ENCODE measurements at places on chromosomes 7 and 10. TPM values are rescaled to one million over a fixed set of nuclear protein-coding genes. Genes with fewer than 3 reads are reported as not detected.

Gene NKX6-2
- total RNA-seq, result not detected

Gene CELF2
- 36.1 TPM for total RNA-seq

Gene SFMBT2
- total RNA-seq, result 3.9 TPM

Gene PRSS2
- total RNA-seq, result not detected

Gene ACSM6
- not detected for total RNA-seq

Gene UTF1
- total RNA-seq, result not detected

Gene HGF
- 1.4 TPM for total RNA-seq

Gene A1CF
- total RNA-seq, result 74.8 TPM

Gene TAS2R60
- not detected for total RNA-seq

Gene SLC29A4
- total RNA-seq, result 5.4 TPM

Gene GNGT1
- not detected for total RNA-seq

Gene CTBP2
- 121 TPM for total RNA-seq

Gene RBP4
- total RNA-seq, result 6.6 TPM

Gene NAT16
- not detected for total RNA-seq

Measured in mucosa of descending colon (tissue), 3 donors.